CD4-positive, alpha-beta T cell treated with Interleukin-2 at 100 ng/mL for 4 hours (primary cell): ENCODE measurements at places on chromosomes 7 and 10.
A peak's percentile ranks its signal among the peaks of the same experiment; 100 is the strongest.

- no peak for DNase-seq
Measured at GRCh38 chr7:111954474-111955381, 251.5 kb downstream of the DOCK4 start.

- no peak for DNase-seq
Measured at GRCh38 chr10:84842593-84842992, 514.2 kb downstream of the CCSER2 start.

- DNase-seq = no peak
Measured at GRCh38 chr10:27611744-27612550, 107.8 kb downstream of the RAB18 start.

DNA sequence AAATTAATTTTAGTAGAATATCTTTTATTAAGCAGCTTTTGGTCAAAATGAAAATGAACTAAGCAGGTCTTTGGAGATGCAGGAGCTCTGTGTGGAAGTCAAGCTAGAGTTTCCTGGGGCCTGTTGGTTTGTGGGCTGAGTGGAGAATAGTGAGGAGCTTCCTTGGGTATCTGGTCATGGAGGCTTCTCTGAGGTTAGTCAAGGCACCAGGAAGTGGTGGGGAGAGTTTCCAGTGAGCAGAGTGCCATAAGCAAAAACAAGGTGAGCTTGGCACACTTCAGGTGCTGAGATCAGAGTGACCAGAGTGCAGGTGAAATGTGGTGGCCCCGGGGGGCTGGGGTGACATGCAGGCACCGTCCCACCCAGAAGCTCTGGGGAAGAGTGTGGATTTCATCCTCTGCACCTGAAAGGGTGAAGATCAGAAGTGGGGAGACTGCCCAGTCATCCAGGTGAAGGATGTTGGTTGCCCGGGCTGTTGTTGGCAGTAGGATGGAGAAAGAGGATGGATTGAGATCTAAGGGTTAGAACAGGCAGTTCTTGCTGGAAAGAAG lies 77.4 kb downstream of the WDR37 start:
- no peak for DNase-seq

DNA sequence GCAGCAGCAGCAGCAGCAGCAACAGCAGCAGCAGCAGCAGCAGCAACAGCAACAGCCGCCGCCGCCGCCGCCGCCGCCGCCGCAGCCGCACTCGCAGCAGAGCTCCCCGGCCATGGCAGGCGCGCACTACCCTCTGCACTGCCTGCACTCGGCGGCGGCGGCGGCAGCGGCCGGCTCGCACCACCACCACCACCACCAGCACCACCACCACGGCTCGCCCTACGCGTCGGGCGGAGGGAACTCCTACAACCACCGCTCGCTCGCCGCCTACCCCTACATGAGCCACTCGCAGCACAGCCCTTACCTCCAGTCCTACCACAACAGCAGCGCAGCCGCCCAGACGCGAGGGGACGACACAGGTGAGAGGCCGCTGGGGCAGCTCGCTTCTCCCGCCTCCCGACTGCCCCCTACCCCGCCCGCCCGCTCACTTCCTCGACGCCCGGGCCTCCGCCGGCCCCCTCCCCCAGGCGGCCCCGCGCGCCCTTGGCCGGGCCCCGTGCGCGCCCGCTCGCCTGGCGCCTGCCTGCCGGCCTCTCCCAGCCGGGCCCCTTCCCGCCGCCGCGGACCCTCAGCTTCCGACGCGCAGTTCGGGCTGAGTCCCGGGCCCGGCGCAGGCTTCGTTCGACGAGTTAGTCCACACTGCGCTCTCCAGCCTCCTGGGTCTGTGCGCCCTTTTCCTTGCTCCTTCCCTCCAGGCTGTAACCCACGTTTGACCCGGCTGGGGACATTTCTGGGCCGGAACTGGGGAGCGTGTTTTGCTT lies 882 bp downstream of the DLX6 start:
- DNase-seq = no peak

DNA sequence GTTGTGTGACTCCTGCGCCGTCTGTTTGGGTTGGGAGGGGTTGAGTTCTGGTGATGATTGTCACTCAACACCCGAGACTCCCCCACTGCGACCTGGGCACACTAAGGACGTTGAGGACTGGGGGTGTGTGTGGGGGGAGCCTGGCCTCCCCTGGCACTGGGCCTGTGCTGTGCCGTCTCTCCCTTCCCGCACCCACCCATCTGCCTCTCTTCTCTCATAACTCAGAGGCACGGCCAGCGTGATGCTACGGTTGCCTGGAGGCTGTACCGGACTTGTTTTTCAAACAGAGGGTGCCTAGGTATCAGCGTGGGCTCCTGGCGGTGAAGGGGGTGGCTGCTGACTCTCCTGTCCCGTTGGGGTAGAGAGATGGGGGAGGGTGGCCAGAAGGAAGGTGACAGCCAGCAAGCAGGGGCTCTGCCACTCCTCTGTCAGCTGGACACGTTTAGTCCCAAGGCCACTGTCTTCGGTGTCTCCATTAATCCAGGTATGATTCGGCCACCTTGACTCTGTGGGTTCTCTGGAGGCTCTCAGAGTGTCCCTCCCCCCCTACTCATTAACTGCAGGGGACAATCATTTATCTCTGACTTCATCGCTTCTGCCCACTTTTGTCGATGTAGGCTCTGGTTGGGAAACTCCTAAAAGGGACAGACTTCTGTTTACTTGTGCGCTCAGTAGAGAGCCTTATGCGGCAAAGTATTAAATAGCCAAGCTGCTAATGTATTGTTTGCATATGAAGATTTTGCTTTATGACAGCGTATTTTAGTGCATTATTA lies 56.5 kb upstream of the PFKFB3 start:
- no peak for DNase-seq

DNA sequence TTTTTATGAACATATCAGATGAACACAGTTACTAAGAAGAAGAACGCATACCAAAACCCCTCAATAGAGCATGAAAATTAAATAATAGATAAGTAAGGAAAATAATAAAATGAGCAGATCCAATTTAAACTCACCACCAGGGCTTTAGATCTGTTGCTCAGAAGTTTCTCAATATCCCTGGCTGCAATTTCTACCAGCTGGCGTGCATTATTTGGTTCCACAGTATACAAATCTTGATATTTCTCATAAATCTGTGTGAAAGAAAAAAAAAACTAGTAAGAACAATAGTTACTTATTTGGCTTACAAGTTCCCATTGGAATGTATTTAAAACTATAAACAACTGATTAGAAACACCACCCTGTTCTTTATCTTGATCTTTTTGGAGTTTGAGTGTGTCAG lies 108.6 kb downstream of the CACNA2D1 start:
- DNase-seq = no peak

- DNase-seq = no peak
Measured at GRCh38 chr7:117828825-117829224, 44.4 kb downstream of the CTTNBP2 start.

DNA sequence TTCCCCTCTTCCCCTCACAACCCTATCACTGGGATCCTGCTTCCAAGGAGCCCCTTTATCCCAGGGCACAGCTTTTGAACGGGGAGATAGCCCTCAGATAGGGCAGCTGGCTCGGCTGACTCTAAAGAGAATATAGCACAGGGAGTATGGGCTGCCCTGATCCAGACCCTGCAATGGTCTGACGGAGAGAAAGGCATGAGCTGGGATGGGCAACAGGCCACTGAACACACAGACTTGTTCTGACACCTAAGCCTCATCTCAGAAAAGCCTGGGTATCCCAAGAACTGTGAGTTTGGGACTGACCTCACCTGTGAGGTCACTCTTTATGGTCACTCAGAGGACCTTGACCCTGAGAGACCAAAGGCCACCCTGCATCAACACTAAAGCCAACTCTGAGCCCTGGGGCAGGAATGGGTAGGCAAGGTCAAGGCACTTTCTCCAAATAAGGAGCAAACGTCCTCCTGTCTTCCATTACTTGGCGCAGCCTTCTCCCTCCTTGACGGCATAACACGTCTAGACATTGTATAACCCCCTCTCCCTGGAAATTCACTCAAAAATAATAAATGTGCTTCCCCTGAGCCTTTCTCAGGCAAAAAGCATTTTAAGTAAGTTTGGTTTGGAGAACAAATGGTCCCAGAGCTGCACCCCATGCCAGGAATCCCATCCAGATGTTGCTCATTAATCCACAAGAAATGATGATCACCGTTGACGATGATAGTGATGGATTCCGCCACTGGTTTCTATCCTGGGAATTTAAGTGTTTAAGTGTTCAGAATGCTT lies 8.2 kb upstream of the LRRC18 start:
- no peak for DNase-seq

GRCh38 chr10:89335226-89335625 lies 7.4 kb downstream of the IFIT3 start:
- DNase-seq = no peak

DNA sequence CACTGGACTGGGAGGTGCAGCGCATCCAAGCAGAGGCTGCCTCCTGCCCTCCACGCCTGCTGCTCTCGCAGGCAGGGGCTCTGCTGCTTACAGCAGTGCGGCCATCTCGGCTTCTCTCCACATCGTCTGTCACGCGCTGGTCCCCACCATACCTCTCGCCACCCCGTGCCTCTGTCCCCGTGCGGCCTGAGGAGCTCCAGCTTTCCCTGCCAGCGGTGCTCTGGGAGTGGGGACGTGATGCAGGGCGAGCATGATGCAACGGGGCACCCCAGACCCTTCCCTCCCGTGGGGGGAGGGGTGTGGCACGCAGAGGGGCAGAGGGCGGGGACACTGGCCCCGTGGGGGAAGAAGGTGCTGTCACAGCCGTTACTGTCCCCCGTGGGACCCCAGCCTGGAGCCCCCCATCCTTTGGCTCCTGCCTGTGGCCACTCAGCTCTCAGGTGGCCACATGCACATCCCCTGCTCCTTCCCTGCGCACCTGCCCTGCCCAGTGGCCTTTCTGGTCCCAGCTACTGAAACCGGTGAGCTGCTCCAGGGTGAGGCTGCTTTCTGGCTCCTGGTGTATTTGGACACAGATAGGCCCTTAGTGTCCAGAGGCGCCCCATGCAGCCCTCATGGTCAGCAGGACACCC lies 9.0 kb downstream of the GET4 start:
- no peak for DNase-seq

GRCh38 chr10:86234107-86234506 lies 132.5 kb downstream of the GRID1 start:
- no peak for DNase-seq

DNA sequence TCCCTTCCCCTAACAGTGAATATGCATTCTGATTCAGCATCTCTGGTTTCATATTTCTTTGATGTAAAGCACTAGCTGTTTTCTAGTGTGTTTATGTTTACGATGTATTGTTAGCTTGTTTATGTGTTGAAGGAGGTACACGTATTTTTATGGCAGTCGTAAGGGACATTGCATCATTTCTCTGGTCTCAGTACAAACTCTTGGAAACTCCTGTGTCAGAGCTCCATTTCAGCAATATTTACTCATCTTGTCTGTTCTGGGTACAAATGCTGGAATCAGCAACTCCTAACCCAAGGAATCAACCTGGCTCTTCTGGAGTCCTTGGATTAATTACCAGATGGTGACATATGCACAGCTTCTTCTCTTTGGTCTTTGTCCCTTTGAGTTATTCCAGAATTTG lies 270.0 kb upstream of the PLXDC2 start:
- DNase-seq = no peak

GRCh38 chr7:136441835-136442234 lies 426.6 kb upstream of the CHRM2 start:
- DNase-seq = no peak

- no peak for DNase-seq
Measured at GRCh38 chr10:104072786-104073185, 12.9 kb downstream of the COL17A1 start.

DNA sequence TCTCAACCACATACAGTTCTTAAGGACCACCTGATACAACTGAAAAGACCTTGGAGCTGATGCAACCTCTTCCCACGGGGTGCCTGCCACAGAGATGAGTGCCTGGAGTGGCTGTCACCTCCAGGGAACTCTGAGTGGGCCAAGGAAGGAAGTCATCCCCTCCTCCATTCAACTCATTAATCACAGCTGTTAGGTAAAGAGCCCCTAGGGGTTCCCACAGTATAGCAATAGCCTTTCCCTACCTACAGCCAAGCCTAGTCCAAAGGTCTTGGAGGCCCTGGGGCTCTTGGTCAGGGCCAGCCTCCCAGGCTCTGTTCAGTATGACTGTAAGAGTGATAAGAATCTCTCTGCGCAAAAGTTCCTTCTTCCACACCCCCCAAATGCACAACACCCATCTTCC lies 70.4 kb upstream of the NFE2L3 start:
- no peak for DNase-seq

GRCh38 chr10:45080331-45080730 lies 79.6 kb downstream of the ZNF22 start:
- DNase-seq = no peak

DNA sequence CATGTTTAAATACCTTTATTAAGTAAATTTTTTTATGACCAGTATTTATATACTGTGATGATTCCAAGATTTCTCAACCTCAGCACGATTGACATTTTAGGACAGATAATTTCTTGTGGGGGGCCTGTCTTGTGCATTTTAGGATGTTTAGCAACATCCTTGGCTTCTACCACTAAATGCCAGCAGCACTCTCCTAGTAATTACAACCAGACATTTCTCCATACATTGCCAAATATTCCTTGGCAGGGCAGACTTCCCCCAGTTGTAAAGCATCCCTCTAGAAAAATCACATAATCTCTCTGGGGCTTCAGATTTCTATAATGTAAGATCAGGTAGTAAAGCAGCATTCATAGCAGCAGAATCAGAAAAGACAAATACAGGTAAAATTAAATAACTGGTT lies 7.8 kb upstream of the LIPM start:
- no peak for DNase-seq

DNA sequence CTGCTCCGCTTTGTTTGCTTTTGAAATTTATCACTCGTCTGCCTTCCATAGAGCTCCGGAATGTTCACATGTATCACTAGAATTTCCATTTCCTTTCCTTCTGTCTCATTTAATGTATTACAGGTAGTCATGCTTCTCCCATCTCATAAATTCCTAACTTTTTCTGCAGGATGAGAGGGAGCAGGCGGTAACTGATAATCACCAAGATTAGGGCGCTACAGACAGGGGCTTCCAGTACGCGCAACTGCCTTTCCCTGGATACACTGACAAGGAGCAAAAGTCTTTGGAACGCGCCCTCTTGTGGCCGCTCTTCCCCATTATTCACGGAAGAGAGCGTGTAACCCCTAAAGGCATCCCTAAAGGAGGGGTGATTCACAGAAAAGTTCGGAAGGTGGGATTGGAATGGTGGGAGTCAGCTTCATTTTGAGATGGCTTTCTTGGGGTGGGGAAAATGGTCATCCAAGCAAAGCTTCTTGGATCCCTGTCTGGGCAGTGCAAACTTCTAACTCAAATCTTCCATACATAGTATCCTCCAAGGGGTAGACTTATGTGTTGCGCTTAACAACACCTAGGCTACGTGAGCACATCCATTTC lies 6.5 kb downstream of the INHBA start:
- DNase-seq = peak; percentile 4

GRCh38 chr10:114393482-114393881 lies 10.8 kb downstream of the AFAP1L2 start:
- no peak for DNase-seq

DNA sequence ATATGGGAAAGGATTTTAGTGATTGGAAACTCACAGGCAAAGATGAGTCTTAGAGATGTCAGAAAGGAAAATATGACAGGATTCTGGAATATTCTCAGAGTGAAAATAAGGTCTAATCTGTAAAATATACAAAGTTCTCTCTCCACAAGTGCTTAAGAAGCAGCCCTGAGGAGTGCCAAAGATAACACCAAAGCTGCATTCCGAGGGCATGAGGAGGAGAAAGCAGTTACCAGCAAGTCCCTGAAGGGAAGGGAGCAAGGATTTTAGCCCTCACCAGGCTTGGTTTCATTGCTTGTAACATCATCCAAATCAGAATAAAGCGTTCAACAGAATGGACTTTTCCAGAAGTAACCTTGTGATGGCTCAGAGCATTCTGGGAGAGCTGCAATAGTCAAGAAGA lies 31.4 kb upstream of the DLX6 start:
- no peak for DNase-seq
